ENCODE measurements at places on chromosomes 2 and 18.
A peak's percentile ranks its signal among the peaks of the same experiment; 100 is the strongest.

- no peak for DNase-seq
These were observed 50.5 kb downstream of the MRPL35 start for GRCh38 chr2:86249579-86250391.

- DNase-seq, result no peak
These were observed 179.2 kb upstream of the ZNF521 start for GRCh38 chr18:25531207-25531606.

GRCh38 chr2:164257742-164258141, 363.5 kb downstream of the GRB14 start:
- no peak for DNase-seq

DNA sequence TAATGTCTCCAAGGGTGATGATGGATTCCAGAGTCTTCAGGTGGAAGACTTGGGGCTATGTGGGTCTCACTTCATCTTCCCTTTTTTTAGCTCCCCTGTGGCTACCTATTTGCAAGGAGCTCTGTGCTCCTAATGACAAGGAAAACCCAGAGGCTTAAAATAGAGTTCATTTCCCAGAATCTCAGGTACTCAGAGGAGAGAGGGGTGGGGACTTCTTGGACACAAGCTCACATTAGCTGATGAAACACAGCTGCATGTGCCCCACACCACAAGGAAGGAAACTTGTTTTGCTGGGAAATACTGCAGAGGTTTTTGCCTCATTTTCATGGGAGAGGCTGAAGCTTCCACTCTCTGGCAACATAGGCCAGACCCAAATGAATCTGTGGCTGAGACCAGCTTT, 138.6 kb upstream of the SLC1A4 start:
- DNase-seq, result no peak

GRCh38 chr2:52405980-52406379, 1361.6 kb upstream of the CHAC2 start:
- DNase-seq, result no peak

GRCh38 chr18:73679941-73680712, 467.5 kb downstream of the FBXO15 start:
- DNase-seq, result no peak

GRCh38 chr2:101371636-101372035, 15.7 kb downstream of the CREG2 start:
- no peak for DNase-seq

DNA sequence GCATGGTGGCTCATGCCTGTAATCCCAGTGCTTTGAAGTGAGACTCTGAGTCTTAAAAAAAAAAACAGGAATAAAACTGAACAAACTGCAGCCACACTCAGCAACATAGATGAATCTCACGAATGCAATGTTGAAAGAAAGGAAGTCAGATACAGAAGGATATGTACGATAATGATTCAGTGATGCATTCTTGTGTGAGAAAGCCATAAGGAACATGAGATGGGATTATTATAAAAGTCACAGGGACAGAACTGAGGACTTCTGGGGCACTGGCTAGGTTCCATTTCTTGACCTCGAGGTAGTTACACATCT, 56.9 kb upstream of the SMAD2 start:
- DNase-seq, result no peak

DNA sequence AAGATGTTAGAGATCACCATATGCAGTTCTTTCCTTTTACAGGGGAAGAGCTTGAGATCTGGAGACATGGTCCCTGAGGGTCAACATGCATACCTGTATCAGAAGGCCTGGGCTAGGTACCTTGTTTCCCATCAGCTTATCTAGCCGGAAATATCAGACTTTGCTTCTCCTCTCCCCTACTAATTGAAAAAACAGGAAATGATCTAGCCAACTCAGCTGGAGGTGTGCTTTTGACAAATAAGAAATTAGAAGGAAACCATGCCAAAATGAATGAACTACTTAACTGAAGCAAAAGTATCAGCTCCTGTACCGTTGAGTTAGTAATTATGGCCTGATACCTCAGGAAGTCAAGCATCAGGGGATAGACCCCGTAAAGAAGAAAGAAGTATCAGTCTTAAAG, 20.4 kb downstream of the PKP4 start:
- no peak for DNase-seq

- DNase-seq, result no peak
These were observed 239.5 kb downstream of the L3MBTL4 start for GRCh38 chr18:6174983-6175745.

DNA sequence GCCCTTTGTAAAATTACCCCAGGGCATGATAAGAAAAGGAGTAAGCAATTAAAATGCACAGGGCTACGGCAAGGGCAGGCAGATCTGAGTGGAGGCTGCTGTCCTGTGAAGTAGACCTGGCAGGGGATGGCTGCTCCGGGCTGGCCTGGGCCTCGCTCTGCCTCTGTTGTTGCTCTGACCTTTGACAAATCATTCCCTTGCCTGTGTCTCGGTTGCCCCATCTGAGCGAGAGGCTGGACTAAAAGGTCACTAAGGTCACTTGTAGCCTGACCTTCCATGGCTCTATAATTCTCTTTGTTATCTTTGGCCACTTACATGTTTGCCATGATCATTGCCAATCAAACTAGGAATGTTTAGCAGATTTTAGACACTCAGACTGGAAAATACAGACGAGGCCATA, 118.1 kb downstream of the KLHL29 start:
- DNase-seq, result no peak

- no peak for DNase-seq
These were observed 465.9 kb upstream of the ID2 start for GRCh38 chr2:8215982-8216381.

- no peak for DNase-seq
These were observed 42.0 kb downstream of the RDH14 start for GRCh38 chr2:18518116-18519111.

GRCh38 chr2:163771596-163771995, 35.8 kb upstream of the FIGN start:
- no peak for DNase-seq

GRCh38 chr2:73021371-73022010, 50.0 kb downstream of the SFXN5 start:
- DNase-seq, result no peak

GRCh38 chr2:55111570-55112228, 61.4 kb upstream of the RTN4 start:
- DNase-seq, result peak; percentile 75

DNA sequence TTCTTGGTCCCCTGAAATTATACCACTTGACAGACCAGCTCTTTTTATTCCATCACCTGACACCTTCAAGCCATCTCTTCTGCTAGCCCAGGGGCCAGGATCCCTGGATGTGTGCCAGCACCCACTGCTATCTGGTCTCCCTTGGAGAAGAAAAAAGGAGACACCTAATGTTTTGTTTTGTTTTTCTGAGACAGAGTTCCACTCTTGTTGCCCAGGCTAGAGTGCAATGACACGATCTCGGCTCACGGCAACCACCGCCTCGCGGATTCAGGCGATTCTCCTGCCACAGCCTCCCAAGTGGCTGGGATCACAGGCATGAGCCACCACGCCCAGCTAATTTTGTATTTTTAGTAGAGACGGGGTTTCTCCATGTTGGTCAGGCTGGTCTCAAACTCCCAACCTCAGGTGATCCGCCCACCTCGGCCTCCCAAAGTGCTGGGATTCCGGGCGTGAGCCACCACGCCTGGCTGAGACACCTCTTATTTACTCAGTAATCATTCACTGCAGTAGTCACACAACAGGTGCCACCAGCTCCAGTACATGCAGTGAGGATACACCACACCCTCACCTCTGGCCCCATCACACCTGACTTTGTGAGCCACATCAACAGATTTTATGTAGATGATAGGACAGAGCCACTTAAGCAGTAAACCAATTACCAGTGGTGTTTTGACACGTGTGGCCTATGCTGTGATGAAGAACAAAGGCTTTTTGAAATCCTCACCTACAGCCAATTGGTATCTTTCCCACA, 42.8 kb upstream of the PCBP1 start:
- no peak for DNase-seq
